ENCODE measurements at places on chromosomes 11 and 22.

- DNase-seq, result no peak
Measured at GRCh38 chr11:103887001-103887658, 149.3 kb upstream of the DDI1 start.

DNA sequence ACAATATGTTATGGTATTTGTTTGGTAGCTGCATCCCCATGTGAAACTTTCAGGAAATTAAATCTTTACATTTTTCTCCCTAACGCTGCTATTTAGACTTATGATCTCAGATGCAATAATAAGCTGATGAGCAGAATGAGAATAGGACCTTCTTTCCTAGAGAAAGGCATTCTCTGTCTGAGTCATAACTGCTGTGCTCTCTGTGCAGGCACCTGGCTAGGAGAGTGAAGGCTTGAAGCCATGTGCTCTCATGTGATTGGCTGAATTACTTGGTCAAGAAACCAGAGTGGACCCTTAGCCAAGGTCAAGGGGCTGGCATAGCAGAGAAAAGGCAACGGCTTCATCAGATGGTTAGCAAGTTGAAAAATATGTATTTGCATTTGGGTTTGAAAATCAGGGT is 185.0 kb downstream of the ADAMTS15 start:
- no peak for DNase-seq

- no peak for DNase-seq
Measured at GRCh38 chr11:7520981-7521487, 7.2 kb downstream of the PPFIBP2 start.

DNA sequence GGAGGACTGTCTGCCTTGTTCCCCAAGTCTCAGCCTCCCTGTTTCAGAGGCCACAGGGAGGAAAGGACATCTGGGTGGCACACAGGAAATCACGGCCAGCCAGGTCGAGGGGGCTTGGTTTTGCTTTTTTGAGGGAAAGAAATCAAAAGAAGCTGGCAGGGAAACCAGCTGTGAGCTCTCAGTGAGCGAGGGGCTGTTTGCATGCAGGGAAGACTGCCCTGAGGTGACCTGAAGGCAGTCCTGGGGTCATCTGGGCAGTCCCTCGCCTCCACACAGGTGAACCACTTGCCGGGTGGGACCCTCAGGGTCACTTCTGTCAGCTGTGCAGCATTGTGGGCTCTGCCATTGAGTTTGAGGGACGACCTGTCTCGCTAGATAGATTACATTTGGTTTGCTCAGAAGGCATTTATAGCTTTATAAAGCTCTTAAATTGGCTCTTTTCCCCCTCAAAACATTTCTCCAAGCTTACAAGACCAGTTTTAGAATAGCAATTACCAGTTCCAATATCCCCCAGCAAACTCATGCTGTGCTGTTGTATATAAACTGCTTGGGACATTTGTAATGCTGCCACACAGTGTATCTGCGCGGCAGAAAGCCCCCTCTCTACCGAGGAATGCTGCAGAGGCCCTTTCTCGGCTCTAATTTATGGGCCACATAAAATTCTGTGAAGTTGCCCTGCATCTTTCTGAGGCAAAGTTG is 28.3 kb downstream of the PKNOX2 start:
- no peak for DNase-seq

DNA sequence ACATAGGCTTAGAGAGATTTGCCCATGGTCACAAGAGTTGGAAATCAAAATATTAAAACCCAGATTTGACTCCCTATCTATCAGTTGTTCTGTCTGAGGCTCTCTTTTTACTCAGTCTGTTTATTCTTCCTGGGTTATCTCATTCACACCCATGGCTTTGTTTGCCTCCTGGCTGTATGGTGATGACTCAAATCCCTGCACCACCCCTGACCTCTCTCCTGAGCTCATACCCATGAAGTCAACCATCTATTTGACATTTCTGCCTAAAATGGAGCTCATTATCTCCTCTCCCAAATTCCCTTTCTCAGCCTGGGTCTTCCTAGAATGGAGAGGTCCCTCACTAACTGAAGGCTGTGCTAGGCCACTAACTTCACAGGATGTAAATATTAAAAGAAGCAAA is 27.8 kb upstream of the CCDC134 start:
- DNase-seq, result no peak

DNA sequence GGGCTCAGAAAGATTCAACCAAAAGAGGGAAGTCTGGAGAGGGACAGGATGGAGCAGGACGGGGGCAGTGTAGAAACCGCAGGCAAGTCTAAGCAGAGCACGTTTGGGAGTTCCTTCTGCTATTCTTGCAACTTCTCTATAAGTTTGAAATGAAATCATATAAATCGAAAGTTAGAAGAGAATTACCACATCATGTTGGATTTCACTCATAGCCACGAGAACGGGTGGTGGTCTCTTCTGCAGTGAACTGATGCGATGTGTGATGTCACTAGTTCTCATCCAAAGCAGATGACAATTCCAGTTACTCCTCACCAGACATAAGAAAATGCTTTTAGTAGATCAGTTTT is 36.0 kb downstream of the KCNQ1 start:
- no peak for DNase-seq

GRCh38 chr22:24985826-24986214 is 33.3 kb downstream of the KIAA1671 start:
- DNase-seq, result no peak

- no peak for DNase-seq
Measured at GRCh38 chr11:80495116-80495515, 1054.3 kb upstream of the TENM4 start.

DNA sequence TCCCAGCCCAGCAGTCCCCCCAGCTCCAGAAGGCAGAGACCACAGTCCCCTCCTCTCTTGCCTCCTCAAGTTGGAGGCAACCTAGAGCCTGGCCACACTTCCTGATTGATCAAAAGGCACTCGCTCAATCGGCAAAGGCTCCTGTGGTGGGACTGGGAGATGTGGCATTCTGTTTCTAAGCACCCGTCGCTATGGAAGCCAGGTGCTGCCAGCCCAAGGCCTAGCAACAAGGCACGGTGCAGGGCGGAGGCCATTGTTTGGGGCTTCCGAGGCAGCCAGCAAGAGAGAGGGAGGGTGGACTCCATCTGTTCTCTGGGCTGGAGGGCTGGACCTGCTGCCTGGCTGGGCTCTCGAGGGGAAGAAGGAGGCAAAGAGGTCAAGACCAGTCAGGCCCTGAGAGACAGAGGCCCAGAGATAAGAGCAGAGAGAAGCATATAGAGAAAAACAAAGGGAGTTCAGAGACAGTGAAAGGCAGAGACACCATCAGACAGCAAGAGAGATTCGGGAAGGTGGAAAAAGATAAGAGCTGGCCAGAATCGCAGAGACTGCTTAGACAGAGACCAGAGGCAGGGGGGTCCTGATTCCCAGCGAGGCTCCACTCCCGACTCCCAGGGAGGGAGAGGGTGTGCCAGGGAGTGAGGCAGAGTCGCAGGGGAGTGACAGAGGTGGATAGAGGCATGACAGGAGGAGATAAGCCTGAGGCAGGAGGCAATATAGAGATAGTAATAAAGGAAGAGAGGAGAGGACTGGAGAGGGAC is 21.2 kb downstream of the PDE2A start:
- DNase-seq, result no peak

GRCh38 chr11:17531071-17531600 is 13.1 kb downstream of the USH1C start:
- no peak for DNase-seq

DNA sequence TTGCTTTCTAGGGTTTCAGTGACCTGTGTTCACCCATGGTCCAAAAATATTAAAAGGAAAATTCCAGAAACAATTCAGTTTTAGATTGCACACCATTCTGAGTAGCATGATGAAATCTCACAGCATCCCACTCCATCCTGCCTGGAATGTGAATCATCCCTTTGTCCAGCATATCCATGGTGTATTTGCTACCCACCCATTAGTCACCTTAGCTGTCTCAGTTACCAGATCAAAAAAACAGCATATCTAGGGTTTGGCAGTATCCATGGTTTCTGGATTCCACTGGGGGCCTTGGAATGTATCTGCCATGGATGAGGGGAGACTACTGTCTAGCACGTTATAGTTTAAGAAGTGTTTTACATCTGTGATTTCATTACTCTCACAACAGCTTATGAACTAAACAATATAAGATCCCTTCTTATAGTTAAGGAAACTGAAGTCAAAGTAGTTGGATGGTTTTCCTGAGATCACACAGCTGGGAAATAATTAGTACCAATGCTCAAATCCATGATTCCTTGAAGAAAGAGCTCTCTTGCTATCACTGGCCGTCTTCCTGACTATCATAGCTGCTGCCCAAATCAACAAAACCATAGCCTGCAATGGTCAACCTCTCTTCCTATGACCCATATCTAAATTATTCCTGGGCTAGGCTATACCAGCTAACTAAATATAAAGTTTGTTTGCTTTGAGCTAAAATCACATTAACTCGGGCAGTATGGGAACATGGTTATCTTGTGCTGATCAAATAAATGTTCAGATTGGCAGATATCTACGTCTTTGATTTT is 122.6 kb downstream of the MICAL2 start:
- DNase-seq, result no peak

- DNase-seq, result no peak
Measured at GRCh38 chr11:24779791-24780190, 282.9 kb downstream of the LUZP2 start.

Data from stimulated activated CD4-positive, alpha-beta T cell treated with anti-CD3 and anti-CD28 coated beads, TNF-alpha, amount 100 ng/mL, for 48 hours (primary cell).